ENCODE measurements at places on chromosomes 12 and 14.

DNA sequence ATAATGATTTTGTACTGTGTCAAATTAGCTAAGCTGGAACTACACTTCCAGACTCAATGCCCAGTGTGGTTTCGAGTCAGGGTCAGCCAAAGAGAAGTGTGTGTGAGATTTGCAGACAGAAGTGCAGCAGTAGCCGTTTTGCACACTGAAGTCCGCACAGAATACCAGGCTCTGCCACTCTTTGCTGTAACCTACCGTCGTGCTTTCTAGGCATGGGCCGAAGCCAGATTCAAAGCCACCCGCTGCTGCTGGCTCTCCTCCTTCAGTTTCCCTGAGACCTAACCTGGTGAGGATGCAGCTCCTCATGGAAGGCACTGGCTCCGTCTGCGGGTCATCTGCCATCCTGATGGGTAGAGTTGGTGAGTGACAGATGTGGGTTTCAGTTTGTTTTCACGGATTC is 48.8 kb downstream of the LRTM2 start:
- DNase-seq = no peak

DNA sequence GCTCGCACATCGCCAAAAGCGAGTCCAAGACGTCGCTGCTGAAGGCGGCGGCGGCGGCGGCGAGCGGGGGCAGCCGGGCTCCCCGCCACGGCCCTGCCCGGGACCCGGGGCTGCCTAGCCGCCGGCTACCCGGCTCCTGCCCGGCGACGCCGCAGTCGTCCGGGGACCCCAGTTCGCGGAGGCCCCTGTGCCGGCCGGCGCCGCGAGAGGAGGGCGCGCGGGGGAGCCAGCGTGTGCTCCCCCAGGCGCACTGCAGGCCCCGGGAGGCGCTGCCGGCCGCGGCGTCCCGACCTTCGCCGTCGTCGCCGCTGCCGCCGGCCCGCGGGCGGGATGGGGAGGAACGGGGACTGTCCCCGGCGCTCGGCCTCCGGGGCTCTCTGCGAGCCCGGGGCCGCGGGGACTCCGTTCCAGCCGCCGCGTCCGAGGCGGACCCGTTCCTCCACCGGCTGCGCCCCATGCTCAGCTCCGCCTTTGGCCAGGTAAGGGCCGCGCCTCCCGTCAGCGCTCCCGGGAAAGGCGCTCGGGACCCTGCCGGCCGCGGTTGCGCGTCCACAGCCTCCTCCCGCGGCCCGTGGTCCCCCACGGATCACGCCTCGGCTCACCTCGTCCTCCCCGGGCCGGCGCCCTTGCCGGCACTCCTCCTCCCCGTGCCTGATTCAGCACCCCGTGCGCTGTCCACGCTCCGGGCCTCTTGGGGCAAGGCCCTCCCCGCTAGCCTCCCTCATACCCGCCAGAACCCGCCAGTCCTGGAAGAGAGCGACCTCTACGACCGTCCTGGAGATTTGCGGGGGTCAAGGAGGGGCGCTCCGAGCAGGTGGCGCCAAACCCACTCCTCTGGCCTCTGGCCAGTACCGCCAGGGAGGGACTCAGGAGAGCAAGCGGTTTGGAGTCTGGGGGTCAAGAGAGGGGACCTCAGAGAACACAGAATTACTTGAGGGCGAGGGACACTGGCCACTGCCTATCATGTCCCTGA is 721 bp downstream of the CABP1 start:
- peak; percentile 29 for DNase-seq

DNA sequence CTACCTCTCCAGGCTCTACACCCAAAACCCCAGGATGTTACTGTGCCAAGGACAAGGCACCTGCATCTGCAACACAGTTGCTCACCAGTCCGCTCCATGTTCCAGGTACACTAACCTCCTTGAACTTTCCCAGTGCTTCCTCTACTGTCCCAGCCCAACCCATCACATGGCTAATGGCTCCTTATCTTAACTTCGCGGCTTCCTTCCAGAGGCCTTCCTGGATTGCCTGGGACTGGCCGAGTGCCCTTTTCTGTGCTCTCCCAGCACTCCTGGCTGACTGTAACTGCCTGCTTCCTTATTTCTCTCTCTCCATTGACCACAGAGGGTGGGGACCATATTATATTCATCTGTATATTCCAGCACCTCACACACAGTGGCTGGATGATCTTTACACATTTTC is 20.9 kb downstream of the POMT2 start:
- DNase-seq = no peak

- no peak for DNase-seq
These were observed 84.4 kb downstream of the NOC4L start for GRCh38 chr12:132228476-132229192.

GRCh38 chr12:75842090-75842489 is 189.5 kb downstream of the PHLDA1 start:
- no peak for DNase-seq

- no peak for DNase-seq
These were observed 31.5 kb upstream of the FBRSL1 start for GRCh38 chr12:132458441-132458840.

All from brain microvascular endothelial cell (primary cell).